Left ventricle myocardium inferior (tissue), 1 donor: ENCODE measurements at places on chromosomes 6 and 20. TPM values are rescaled to one million over a fixed set of nuclear protein-coding genes. Genes with fewer than 3 reads are reported as not detected.

The CDSN gene
- total RNA-seq: not detected

The GLP1R gene
- 7.5 TPM for total RNA-seq

The LYRM4 gene
- 28.5 TPM for total RNA-seq

GRCh38 chr6:163474581-163474980 lies 60.1 kb downstream of the QKI start:
- DNase-seq: no peak

- DNase-seq: no peak
These were observed 6.2 kb downstream of the RALGAPA2 start for GRCh38 chr20:20706285-20706684.

DNA sequence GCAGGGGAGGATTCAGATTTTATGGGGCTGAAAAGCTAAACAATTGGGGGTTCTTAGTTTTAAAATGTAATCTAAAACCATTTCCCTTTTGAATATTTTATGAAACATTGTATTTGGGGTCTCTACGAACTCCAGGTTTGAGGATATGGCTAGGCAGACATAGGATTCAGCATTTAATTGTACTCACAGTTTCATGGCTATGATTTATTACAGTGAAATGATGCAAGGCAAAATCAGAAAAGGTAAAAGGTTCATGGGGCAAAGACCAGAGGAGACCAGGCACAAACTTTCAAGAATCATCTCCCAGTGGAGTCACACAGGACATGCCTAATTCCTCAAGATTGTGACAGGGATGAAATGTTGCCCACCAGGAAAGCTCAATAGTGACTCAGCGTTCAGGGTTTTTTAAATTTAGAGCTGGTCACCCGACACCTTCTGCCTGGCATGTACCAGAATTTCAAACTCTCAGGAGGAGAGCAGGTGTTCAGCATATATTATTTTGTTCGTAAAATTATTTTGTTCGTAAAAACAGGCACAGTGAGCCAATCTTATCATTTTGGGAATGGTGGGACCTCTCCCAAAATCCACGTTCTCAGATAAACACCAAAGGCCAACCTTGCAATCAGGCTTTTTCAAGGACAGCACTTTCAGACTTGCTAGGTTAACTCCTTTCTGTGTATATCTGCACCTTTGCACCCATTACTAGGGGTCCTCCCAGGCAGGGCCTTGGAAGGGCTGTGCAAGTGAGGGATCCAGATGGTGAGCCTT lies 270.3 kb downstream of the NKAIN2 start:
- DNase-seq: no peak

GRCh38 chr20:44959638-44960102 lies 527 bp downstream of the TOMM34 start:
- no peak for DNase-seq

- no peak for DNase-seq
These were observed 234.7 kb downstream of the TRDN start for GRCh38 chr6:123402052-123402451.

DNA sequence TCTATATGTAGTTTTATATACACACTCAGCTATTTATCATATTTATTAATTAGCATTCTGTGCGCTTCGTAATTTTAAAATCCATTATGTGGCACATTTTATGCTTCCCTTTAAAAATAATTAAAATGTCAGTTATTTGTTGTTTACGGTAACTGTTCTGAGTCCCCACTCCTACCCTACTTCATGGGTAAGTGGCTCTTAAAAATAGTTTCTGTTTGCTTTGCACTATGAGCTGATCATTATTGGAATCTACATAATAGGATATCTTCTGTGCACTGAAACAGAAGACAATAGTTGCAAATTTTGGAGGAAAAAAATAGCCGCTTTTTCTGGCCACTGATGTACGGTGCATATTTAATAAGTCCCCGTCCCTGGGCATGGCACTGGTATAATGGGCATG lies 25.2 kb downstream of the LCA5 start:
- DNase-seq: no peak

- DNase-seq: no peak
These were observed 373.7 kb downstream of the TAF4 start for GRCh38 chr20:61691978-61692377.

DNA sequence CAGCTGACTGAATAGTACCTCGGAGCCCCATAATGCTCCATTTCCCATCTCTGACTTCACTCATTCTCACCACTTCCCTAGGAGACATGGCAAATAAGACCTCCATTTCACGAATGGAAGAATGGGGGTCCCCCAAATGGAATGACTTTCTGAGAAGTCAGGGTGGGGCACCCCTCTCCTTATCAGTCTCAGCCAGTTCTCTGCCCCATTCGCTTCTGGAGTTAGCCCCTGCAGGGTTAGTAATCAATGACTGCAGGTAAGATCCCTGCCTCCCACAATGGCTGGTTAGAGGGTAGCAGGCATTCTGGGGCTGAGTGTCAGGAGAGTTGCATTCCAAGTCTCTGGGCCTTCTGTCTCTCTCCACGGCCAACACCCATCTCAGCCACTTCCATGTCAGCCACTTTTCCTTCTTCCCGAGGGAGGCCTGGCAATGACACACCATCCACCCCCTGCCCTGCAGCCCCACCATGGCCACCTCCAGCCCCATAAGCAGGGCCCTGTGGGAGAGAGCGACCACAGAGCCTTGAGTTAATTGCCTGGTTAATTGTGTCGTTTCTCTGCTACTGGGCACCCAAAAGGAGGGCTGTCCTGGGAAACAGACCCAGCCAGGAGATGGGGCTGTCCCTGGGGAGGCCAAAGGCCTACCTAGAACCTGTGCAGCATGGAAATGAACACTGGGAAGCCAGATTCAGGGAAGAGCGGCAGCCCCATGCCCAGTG lies 13.4 kb downstream of the CCDC167 start:
- no peak for DNase-seq

GRCh38 chr6:168136622-168137021 lies 57.6 kb upstream of the FRMD1 start:
- no peak for DNase-seq

- no peak for DNase-seq
These were observed 32.8 kb upstream of the KCNQ5 start for GRCh38 chr6:72589096-72589495.

DNA sequence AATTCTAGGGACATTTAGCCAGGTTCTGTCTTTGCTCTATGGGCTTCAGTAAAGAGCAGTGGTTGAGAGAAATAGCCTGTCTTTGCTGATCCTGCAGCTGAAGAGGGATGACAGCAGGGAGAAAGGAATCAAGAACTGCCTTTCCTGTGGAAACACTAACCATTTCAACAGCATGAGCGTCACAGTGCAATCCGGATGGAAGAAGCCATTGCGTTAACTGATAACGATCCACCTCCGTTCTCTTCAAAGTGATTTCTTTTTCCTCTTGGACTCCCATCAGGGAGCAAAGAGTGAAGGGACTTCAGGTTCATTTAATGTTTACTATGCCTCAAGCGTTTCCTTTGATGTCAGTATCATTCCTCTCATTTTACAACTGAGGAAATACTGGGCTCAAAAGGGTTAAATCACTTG lies 35.2 kb upstream of the EEF1E1 start:
- no peak for DNase-seq

DNA sequence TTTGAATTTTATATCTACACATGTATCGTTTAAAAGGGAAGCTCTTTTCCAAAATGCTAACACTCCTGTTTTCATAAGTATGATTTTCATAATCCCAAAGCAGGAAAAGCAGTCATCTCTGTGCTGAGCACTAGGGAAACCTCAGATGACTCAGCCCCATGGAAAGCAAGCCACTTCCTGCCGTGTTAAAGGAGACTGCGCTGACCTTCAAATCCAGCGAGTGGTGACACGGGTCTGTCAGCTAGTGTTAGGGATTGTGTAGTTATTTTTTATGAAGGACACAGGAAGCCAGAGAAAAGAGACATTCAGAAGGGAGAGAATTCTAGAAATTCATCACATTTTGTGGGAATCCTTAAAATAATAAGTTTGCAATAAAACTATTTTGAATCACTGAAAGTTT lies 57.0 kb upstream of the CD93 start:
- DNase-seq: no peak

- DNase-seq: no peak
These were observed 36.7 kb downstream of the EBF4 start for GRCh38 chr20:2729251-2729713.

GRCh38 chr20:7841291-7841970 lies 98.8 kb downstream of the HAO1 start:
- DNase-seq: no peak

GRCh38 chr20:57397693-57398108 lies 6.5 kb downstream of the RBM38 start:
- DNase-seq: peak; percentile 12

GRCh38 chr6:108561742-108562502 lies 1.2 kb downstream of the FOXO3 start:
- DNase-seq: peak; percentile 31

GRCh38 chr20:25397821-25398220 lies 7.2 kb upstream of the ABHD12 start:
- DNase-seq: no peak

DNA sequence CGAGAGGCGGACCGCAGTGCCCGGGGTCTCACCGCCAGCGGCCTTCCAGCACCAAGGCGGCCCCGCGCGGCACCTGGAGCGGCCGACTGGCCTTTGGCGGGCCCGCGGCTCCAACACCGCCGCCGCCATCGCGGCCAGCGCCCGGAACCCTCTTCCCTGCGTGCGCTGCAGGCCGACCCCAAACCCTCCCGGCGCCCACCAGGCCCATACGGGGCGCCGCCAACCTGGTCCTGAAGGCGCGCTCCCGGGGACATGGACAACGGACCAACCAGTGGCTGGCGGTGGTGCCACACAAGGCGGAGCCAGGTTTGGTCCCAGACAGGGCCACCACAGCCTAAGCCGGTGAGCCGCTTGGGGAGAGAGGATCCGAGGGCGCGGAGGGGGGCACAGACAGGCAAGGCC lies 1514.8 kb upstream of the DEFB115 start:
- no peak for DNase-seq
